Stimulated activated CD8-positive, alpha-beta memory T cell treated with anti-CD3 and anti-CD28 coated beads, Interleukin-4, amount 100 ng/mL, for 1 hour (primary cell): ENCODE measurements at places on chromosomes 2 and 18.

- no peak for DNase-seq
Measured at GRCh38 chr2:222293660-222294630, 4.9 kb downstream of the PAX3 start.

DNA sequence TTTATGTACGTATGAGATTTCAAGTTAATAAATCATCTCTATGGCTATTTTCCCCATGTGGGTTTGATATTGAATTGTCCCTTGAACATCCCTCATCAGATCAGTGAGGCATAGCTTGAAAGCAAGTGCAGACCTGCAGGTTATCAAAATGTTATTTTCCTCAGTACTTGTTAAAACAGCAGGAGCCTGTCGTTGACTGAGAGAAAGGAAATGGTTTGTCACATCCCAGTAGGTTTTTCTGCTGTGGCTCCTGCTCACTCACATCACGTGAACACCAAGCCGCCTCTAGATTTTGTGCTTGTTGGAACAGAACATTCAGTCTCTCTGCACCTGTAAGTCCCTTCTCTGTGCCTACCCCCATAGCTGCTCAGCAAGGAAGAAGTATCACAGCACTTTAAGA, 340.3 kb downstream of the CELF4 start:
- DNase-seq, result no peak

- no peak for DNase-seq
Measured at GRCh38 chr2:152542995-152543481, 174.2 kb downstream of the PRPF40A start.

DNA sequence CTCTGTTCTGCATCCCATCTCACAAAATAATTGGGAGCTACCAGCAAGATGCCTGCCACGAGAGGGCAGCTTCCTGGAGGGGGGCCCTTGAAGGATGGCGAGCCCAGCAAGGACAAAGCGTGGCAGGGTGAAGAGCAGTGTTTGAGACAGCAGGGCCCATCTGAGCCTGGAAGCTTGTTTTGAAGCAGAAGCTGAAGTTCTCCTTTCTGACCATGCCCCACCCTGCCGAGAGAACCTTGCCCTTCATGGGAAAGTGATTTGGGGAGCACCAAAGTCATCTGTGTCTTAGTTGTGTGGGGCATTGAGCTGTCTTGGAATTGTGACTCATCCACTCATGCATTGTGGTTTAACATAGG, 216.3 kb downstream of the BCL11A start:
- no peak for DNase-seq

DNA sequence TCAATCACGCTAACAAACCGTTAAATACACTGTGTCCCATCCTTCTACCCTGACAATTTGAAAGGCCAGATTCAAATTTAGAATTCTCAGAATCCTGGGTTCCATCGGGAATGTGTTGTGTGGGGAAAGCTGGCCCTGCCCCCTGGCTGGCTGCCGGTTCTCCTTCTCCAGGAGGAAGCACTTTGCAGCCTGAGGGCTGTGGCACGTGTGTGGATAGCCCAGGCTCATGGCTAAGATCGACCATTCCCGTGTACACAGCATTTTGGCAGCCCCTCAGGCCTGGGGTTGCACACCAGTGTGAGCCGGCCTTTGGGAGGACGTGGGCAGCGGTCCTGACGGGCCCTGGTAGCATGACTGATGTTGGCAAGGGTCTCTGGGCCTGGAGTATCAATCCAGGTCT, 51.0 kb upstream of the ROCK2 start:
- no peak for DNase-seq

DNA sequence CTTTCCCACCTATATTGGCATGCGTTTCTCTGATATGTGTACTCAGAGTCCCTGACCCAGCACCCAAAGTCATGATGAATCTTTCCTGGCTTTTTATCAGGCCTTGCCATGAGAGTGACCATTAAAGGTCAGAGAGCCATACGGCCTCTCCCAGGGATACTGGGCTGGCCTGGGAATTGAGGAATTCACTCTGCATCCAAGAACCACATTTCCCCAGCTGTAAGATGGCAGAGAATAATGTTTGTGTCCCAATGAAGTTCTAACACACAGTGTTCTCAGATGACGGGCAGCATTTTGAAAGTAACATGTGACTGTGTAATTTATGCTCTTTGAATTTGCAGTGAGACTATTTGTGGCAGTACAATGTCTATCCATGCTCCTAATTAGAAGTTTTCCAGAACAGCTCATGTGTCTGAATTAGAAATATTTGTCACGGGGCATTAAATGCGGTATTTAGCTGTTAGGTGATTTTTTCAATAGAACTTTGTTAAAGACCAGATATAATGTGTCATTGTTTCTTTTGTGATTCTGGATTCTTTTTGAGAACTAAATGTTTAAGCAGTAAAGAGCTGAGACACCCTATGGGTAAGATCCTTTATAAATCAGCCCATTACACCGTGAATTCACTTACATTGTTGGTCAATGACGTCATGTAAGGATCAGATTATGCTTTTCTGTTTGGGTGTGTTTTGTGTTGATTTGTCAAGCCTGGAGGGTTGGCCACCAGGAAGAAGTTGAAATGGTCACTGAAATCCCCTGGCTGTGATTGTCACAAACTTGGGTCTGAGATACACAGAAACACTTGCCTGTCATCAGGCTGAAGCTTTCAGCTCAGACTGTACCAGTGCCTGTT, 7.3 kb upstream of the SLC3A1 start:
- no peak for DNase-seq
